Stimulated activated CD4-positive, alpha-beta T cell treated with anti-CD3 and anti-CD28 coated beads, Interleukin-4, amount 100 ng/mL, for 48 hours (primary cell): ENCODE measurements at places on chromosomes 2 and 18.

GRCh38 chr18:24930971-24931370, 421.0 kb downstream of the ZNF521 start:
- no peak for DNase-seq

DNA sequence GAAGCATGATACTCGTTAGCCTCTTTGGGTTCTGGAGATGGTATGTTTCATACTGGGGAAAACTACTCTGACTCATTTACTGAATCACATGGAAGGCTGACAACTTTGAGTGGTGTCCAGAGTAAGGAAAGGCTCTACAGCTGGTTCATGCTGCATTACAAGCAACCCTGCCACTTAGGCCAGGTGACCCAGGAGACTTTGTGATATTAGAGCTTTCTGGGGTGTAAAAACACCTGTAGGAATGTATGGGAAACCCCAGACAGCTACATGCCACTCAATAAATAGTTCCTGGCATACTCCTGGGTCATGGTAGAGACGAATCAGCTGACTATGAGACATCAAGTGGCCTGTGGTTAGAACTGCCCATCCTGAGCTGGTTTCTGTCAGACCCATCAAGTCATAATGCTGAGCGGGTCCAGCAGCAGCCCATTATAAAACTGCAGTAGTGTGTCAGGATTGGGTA, 21.3 kb upstream of the TCF7L1 start:
- DNase-seq: no peak

DNA sequence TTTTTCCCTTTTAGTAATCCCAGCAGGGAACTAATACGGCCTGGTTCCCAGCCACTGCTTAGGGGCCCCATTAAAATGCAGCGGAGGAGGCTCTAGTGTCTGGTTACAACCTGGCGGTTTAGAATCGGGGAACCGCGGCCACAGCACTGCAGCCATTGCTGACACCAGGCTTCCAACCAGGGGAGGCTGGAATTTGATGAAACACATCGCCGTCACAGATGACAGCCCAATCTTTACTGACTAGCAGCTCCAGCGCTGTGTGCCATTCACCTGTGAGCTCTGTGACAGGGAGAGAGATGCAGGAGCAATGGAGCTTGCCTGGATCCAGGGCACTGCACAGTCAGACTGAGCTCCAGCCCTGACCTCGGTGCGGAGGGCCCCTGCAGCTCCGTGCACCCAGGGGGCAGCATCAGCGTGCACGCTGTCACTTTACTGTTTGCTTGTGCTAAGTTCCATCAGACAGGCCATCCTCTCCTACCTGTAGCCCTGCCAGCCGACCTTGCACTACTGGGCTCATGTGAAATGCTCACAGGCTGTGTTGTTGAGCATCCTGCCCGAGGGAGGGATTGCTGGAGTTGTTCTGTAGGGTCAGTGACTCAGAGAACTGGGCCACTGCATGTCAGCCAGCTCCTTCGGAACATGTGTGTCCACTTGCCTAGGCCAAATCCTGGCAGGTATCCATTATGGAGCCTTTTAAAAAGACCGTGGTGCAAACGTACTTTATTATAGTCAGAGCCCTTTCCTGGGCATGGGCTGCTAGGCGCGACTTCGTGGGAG, 203.5 kb downstream of the SEPTIN10 start:
- DNase-seq: no peak

DNA sequence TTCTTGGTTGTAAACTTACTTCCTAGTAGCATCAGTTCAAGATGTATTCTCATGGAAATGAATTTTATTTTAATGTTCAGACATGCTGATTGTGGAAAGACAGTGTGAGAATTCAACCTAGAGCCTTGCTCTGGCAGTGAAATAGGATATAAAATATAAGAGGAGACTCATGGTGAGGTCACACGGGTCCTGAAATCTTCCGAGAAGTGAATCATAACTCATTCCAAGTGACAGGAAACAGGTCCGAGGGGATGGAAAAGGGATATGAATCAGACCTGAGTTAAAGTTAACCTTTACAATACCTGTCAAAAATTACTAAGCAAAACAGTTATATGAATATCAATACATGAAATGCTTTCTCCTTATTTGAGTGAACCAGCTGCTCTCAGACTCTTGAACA, 185.2 kb upstream of the LRRTM1 start:
- no peak for DNase-seq

DNA sequence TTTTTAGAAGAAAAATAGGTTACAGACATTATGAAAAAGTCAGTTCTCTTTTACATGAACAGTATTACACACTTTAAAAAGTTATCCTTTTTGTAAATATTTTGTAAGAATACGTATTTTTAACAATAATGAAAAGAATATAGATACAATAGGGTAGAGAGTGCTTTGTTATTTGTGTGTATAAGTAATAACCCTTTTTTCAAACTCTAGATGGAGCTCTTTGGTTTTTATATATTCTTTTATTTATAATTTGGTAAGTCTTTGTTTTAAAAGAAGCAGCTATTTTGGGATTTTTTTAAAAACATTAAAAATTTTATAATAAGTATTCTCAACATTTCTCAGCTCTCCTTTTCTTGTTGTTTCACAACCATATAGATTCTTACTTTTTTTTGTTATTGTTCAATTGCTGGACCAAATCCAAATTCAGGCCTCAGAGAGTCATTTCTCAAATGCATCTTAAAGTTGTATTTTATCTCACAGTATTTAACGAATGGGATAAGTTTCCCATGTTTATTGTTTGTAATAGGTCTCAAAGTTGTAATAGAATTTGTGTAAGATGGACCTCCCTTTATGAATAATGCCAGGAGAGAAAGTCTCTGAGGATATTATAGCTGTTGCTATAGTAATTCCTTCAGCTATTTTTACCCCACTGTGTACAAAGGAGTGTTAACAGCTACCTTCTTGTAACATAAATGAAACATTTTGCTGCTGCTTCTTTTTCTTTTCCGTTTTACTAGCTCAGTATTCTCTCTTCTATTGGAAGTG, 46.4 kb downstream of the ACYP2 start:
- no peak for DNase-seq

DNA sequence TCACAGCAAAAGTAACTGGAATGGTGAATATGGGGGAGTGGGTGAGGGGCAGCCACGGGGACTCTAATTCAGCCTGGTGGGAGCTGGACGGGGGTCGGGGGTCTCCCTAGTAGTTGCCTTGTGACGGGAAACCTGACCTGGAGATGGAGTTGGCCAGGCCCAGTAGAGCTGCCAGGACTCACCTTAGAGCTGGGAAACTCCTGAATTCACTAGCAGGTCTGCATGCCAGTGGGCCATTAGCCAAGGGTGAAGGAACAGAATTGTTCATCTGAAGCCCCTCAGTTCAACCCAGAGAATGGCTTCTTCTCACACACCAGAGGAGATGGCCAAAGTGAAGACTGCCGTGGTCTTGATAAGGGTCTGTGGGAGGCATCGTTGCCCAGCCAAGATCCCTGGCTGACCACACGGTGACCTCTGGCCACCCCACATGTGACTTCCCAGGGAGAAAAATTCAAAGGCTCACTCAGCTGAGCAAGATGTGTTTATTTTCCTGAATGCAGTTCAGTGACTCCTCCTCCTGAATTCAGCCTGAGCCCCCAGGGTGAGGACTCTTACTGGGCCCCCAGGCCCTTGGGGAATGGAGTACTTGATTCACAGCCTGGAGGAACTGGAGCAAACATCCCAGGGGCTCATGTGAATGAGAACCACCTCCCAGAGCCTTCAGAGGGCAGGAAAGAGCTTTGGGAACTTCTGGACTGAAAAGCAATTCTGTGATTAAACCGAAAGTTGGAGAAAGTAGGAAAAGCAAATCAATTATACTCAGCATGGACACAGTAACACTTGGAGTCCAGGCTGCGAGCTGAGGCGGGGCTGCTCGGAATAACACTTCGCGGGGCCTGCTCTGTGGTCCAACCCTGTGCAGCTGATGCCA, 25.2 kb downstream of the MOCOS start:
- DNase-seq: no peak

GRCh38 chr18:8908792-8909510, 193.5 kb upstream of the NDUFV2 start:
- DNase-seq: no peak

- DNase-seq: no peak
Measured at GRCh38 chr2:48851161-48851560, 95.6 kb upstream of the LHCGR start.

DNA sequence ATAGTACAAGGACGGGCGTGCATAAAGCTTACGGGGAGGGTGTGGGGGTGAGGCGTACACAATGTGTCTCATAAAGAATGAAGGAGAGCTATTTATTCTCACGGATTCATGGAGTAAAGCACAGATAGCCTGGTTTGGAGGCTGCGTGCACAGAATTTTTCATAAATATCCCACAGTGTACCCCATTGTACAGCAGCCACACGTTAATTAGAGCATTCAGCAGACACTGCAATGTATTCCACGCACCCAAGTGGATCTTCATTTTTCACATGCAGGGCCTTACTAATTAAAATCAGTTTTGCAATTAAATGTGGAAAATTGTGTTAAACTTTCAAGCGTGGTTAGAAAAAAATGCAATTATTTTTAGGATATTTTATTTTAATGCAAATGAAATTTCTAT, 227.7 kb upstream of the PXDN start:
- DNase-seq: no peak

DNA sequence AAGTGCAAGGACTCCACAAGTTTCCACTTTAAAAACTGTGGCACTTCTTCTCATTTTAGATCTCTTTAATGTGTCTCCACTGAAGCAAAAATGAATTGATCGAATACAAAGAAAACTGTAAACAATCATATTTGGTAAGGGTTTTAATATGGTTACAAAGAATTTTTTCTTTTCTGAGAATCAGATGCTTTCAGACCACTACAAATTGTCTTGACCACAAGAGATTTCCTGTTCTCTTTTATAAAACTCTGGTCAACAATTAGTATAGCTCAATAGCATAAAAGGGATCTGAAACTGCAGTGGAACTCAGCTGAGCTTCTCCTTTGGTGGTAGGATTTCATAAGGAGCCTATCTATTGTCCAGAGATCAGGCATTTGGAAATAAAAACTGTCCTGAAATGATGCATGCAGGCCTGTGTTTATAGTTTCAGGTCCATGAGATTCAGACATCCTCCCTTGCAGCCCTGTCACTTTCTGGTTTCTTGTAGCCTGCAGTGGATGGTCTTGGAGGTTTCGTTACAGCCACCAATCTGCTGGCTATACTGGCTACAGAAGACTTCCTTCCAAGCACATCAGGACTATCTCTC, 120.0 kb downstream of the DOCK10 start:
- no peak for DNase-seq

DNA sequence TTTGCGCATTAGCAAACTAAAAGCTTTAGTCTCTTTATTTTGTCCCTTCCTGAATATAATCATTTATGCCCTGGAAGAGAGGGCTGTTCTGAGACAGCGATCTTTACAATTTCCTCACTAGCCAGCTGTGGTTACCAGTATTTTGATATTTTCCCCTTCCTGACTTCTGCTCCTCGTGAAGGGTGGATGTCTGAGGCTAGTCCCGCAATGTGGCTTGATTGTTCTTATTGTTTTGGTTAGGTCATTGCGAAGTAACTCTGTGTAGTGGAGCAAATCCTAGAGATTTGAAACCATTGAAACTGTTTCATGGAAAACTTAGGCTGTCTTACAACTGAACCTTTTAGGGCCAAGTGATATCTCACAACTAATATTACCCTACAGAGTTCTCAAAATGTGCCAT, 2.4 kb downstream of the MRPL33 start:
- DNase-seq: no peak

DNA sequence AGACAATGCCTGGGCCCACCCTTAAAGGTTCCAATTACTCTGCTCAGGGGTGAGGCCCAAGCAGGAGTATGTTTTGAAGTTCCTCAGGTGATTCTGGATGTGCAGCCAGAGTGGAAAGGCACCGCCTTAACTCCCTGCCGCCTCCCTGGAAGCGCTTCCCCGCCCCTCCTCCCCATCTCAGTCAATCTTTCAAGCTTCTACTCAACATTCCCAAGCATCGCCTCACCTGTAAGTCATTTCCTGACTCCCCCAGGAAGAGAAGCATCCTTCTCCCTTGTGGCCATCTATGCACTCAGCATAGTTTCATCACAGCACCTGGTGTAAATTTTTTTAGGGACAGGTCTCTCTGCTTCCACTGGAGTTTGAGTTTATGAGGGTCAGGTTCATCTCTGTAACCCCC, 67.5 kb downstream of the MYL12B start:
- no peak for DNase-seq

DNA sequence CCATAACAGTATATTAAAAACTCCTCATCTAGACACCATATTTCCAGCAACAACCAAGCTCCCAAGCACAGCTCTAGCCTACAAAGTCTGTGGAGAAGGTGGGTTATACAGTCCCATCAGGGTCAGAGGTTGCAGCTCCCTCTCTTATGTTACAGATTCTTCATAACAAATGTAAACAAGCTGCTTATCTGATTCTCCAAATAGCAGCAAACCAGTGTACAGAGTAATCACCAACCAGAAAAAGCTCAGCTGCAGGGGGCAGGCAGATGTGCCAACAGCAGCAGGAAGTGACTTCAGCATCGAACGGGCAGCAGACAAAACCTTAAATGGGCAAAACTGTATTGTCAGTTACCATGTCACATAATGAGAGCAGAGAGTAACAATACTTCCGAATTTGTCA, 52.9 kb upstream of the NABP1 start:
- DNase-seq: no peak

- DNase-seq: no peak
Measured at GRCh38 chr2:16076911-16077310, 136.6 kb downstream of the MYCN start.

DNA sequence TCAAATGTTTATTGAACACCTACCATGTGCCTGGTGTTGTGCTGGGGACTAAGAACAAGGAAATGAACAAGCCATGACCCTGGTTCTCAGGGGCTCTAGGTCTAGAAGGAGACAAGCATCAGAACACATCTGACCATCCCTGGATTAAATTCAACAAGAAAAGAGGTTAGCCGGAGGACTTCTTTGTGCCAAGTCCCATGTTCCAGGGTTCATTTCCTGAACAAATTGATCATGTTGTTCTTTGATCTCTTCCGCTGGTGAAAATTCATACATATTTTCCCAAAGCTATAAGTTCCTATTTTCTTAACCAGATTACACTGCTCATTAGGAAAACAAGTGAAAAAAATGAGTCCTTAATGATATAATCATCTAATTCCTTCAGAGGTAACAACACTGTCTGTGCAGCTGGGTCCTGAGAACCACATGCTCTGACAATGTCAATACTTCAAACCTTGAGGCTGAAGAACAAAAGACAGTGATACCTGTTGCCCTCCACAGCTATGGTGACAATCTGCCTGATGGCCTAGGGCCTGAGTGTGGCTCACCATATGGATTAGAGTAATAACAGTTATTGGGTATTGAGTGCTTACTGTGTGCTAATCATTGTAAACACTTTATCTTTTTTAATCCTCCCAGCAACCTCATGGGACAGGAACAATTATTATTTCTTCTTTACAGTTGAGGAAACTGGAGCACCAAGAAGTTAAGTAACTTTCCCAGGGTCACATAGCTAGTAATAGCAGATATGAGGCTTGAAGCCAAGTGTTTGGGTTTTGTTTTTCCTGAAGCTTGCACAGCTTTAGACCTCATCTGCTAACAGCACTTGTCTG, 24.6 kb upstream of the INO80C start:
- no peak for DNase-seq
